ENCODE measurements at places on chromosomes 7 and 10.

- DNase-seq: no peak
These were observed 3.0 kb downstream of the PGAM2 start for GRCh38 chr7:44062180-44062902.

GRCh38 chr7:128841171-128841690 lies 11.0 kb downstream of the FLNC start:
- no peak for DNase-seq

- no peak for DNase-seq
These were observed 94.7 kb upstream of the RAB11FIP2 start for GRCh38 chr10:118141471-118141870.

GRCh38 chr7:159028508-159029401 lies 115.9 kb downstream of the VIPR2 start:
- no peak for DNase-seq

DNA sequence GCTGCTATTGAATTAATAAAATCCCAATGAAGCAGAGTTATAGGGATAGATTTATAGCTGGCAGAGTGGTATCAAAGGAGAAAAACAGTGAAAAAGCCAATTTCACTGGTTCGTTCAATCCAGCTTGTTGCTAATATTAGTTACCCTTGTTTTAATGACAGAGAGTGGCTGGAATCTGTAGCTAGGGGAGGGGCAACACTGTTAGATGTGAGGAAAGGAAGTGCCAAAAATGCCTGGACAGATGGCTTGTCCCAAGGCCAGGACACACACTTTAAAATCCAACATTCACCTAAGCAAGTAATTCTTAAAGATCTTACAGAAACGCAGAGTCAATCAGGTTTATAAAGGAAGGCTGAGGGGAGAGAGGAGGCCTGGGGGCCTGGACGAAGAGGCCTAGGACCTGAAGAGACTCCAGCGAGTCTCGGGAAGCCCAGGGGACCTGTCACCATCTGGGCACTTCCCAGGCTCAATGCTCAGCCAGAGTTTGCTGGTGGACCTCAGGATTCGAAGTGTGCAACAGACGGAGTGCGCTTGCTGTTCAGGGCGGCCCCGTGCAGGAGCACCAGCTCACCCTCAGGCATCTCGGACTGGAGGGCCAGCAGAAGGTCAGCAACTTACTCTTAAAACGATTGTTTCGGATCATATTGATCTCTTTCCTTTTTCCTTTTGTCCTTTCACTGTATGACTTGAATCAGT lies 36.7 kb downstream of the TMEM248 start:
- no peak for DNase-seq

GRCh38 chr10:88991161-88991898 lies 732 bp downstream of the FAS start:
- DNase-seq: peak; percentile 23

GRCh38 chr7:101602484-101603241 lies 26.4 kb downstream of the MYL10 start:
- DNase-seq: peak; percentile 15

DNA sequence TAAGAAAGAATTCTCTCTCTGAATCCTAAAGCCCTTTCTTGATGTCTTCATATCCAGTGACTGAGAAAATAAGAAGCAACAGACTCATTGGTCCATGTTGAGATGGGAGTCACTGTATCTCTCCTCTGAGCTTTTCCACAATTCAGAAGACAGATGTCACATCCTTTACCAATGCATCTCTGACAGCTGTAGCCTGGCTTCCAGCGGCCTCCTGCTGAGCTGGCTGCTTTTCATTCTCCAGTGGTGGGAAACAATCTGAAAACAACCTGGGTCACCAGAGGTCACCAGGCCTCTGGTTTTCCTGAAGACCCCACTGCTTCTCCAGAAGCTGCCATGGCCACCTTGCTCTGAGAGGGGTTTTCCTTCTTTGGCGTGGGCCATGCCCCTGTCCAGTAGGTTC lies 18.3 kb upstream of the RPA3 start:
- DNase-seq: no peak

- no peak for DNase-seq
These were observed 84.9 kb upstream of the PPP1R17 start for GRCh38 chr7:31602041-31602625.

GRCh38 chr10:32940321-32941301 lies 17.4 kb downstream of the ITGB1 start:
- DNase-seq: no peak

GRCh38 chr10:103820101-103821062 lies 35.0 kb downstream of the SH3PXD2A start:
- no peak for DNase-seq

DNA sequence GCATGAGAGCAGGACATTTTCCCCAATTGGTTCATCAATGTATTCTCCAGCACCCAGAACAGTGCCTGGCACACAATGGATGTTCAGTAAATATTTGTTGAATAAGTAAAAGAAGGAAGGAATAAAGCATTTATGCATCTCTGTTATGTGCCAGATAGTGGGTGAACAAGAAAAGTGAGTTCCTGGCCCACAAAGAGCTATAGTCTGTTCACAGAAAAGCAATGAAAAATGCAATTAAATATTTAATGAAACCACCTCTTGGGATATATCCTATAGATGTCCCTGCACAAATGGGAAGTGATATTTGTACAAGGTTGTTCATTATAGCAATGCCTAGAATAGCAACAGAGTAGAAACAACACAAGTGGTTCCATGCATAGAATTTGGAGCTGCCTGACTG lies 2.1 kb downstream of the ABCA13 start:
- no peak for DNase-seq

GRCh38 chr10:21496343-21497176 lies 28.9 kb downstream of the SKIDA1 start:
- DNase-seq: peak; percentile 16

DNA sequence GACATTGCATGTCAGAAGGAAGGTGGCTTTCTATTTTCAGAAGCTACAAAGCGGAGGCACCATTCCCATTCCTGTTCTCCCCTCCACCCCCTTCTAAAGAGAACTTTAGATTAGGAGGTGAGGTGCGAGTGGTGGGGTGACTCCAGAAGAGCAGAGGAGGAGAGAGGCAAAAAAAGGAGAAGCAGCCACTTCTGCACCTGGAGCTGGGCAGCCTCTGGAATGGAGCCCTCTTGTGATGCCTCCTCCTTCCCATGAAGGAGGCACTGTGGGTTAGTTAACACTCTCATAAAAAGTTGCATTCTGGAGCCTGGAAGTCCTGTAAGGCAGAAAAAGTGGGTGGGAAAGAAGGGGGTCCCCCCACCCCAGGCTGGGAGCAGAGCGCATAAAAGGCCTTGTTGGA lies 4.8 kb downstream of the PTF1A start:
- DNase-seq: no peak

DNA sequence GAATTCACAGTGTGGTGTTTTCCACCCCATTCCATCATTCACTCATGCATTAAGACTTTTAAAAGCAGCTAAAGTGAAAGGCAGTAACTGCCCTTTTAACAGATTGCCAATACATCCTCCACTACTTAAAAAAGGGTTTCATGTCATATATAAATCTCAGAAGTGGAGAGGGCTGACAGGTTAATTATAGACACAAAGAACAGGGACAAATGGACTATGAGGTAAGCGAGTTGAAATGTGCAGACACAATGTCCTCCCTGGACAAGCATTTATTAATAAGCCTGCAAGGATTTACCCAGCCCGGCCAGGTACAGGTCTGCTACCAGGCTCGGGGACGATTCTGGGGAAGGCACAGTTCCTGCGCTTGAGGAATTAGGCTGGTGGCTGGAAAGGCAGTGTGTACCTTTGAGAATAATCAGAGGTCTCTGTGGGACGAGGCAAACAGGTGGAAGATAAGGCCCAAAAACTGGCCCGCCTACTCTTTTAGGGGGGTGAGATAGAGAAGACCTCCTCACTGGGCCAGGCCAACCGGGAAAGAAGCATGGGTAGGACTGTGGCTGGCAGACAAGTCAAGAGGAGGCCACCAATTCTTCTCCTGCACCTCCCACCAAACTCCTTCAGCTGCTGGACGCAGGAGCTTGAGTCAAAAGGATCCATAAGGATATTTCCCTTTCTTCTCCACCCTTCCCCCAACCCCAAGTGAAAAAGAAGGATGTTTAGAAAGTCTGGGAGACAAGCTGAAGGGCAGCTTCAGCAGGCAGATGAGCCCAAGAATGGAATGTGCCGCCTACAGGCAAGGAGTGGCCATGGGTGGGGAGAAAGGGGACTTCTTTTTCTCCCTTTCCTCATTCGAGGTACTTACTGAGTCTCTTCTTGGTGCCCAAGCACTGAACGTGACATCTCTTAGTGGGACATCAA lies 1.5 kb downstream of the PDLIM1 start:
- DNase-seq: no peak

DNA sequence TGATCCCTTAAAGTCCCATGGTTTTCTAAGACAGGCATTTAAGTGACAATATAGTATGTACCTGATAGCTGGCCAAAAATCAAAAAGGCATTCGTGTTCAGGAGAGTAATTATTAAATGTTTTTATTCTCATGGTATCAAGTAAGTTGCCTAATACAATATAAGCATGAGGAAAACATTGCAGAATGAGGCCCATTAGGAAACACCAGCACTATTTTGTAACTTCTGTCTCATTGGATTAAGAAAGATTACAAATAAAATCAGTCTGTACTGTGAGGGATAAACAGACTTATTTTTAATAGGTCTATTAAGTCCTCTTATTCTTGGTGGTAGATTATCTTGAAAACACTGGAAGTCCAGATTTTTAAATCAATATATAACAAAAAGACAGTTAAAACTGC lies 110.1 kb downstream of the SNX13 start:
- DNase-seq: no peak

DNA sequence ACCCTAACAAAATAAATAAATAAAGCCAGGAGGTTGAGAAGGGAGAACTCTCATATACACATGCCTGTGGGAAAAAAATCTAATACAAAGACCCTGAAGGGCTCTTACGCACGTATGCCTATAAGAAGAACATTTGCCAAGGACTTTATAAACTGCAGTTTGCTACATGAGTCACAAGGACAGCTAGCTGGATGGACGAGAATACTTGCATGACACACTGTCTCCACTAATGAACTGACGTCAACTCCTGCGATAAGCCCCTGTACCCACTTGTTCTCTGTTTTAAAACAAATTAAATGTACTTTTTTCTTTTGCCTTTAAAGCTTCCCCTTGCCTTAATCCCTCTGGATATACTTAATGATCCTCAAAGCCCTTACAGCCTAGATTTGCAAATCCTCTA lies 374.6 kb upstream of the GHITM start:
- no peak for DNase-seq

DNA sequence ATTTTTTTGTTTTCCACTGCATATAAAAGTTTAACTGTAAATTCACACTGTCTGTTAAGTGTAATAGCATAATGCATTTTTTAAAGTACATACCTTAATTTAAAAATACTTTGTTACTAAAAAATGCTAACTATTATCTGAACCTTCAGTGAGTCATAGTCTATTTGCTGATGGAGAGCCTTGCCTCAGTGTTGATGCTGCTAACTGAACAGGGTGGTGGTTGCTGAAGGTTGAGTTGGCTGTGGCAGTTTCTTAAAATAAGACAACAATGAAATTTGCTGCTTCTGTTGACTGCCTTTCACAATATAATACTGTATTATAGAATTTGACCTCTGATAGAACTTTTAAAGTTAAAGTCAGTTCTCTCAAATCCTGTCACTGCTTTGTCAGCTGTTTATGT lies 72.3 kb upstream of the GATAD1 start:
- no peak for DNase-seq

- no peak for DNase-seq
These were observed 11.0 kb downstream of the HECW1 start for GRCh38 chr7:43123457-43123856.

- DNase-seq: no peak
These were observed 14.5 kb downstream of the PPP1R9A start for GRCh38 chr7:94921911-94922310.

DNA sequence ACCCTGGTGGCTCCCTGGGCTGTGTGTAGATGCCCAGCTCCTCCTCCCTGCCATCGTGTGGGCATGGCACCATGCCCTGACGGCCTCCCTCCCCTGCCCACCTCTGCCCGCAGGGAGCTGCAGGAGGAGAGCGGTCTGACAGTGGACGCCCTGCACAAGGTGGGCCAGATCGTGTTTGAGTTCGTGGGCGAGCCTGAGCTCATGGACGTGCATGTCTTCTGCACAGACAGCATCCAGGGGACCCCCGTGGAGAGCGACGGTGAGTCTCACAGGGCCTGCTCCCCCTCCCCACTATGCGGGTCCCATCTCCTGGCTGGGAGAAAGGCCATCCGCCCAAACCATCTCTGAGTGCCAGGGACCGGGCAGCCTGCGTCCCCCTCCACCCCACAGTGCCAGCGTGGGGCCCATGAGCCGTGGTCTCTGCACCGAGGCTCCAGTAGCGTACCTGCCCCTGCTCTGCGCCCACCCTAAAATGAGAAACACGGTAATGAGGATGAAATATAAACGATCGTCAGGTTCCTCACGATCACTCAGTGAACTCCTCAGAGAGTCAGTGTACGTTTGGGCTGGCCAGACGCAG lies 7.8 kb downstream of the NUDT1 start:
- no peak for DNase-seq

DNA sequence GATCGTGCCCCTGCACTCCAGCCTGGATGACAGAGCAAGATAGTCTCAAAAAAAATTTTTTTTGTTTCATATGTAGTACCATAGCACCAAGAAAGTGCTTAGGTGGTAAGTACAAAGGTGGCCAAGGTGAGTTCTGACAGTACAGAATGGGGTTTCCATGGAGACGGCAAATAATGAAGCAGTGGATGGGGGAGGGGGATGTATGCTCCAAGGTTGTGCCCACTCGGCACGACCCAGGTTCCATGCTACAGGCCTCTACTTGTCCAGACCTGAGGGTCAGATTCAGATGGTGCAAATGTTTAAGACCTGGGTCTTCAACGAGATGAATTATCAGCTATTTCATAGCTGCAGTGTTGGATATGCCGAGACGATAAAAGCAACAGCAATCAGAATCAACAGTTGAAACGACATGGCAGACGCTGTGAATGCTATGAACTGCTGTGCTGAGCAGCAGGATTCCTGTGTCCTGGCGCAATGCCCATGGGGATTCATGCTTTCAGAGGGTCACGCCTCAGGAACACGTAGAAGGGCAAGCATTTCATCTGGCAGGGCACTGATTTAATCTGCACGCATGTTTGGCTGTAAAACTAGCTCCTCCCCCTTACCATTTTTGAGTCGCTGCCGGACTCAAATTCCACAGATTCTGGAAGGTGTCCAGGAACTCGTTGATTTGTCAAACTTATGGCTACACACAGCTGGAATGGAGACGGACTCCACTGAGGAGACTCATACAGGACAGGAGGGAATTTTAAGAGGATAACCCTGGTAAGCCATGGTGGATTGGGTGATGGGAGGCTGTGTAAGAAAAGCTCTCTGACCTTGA lies 256.5 kb downstream of the FRMD4A start:
- DNase-seq: no peak

DNA sequence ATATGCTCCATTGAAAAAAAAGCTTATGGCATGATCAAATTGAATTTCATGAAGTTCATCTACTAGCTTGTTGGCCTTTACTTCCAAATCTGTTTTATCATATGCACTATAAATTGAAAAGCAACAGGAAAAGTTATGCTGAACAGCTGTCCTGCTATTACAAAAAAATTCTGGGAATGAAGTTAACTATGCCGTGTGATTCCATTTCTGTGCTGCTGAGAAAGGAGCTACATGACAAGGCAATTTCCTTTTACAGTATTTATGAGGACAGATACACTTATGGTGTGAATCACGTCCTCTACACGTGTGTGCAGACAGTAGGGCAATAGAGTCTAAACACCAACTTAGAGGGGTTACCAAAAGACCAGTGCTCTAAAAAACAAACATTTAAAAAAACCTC lies 426.5 kb upstream of the AKR1E2 start:
- DNase-seq: no peak

GRCh38 chr7:88291398-88292173 lies 15.1 kb downstream of the STEAP4 start:
- DNase-seq: no peak

GRCh38 chr7:149625947-149626392 lies 128.4 kb upstream of the ZNF746 start:
- DNase-seq: no peak

GRCh38 chr7:130131964-130132875 lies 61.9 kb downstream of the KLHDC10 start:
- no peak for DNase-seq

Measured in activated naive CD4-positive, alpha-beta T cell (primary cell).